Activated CD8-positive, alpha-beta memory T cell treated with anti-CD3 and anti-CD28 coated beads for 48 hours (primary cell): ENCODE measurements at places on chromosomes 6 and 20.

- no peak for DNase-seq
Observed at GRCh38 chr6:108953681-108954080, 105.5 kb downstream of the ARMC2 start.

- no peak for DNase-seq
Observed at GRCh38 chr6:50925548-50925947, 106.9 kb downstream of the TFAP2B start.

DNA sequence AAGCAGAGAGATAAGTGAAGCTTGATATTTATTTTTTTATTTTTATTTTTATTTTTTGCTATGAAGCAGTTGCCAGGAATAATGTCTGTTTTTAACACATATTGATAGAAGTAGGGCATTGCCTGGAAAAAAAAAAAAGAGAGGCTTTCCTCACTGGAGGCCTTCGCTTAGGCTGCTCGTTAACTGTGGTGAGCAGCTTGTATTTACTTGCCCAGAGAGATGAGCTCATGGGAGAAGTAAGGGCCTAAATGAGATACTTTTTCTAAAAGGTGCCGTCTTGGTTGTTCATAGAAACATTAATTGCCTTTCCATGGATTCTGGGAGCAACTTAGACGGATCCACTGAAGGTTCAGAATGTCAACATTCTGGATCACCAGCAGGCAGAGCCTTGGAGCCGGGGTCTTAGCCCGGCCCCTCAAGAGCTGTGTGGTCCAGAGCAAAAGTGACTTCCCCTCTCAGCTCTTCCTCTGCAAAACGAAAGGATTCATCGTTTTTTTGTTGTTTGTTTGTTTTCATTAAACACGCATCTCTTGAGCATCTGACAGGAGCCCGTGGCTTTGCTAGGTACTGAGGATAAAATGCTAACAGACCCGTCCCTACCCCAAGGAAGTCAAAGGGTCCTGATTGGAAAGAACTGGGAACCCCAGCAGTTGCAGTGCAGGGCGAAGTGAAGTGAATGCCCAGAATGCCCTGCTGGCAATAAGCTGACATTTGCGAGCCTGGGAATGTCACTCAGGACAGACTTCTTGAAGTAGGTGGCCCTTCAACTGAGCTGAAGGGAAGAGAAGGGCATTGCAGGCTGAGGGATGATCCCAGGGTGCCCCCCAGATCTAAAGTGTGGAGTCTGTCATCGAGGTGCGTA, 138.5 kb downstream of the ZDHHC14 start:
- DNase-seq: no peak

DNA sequence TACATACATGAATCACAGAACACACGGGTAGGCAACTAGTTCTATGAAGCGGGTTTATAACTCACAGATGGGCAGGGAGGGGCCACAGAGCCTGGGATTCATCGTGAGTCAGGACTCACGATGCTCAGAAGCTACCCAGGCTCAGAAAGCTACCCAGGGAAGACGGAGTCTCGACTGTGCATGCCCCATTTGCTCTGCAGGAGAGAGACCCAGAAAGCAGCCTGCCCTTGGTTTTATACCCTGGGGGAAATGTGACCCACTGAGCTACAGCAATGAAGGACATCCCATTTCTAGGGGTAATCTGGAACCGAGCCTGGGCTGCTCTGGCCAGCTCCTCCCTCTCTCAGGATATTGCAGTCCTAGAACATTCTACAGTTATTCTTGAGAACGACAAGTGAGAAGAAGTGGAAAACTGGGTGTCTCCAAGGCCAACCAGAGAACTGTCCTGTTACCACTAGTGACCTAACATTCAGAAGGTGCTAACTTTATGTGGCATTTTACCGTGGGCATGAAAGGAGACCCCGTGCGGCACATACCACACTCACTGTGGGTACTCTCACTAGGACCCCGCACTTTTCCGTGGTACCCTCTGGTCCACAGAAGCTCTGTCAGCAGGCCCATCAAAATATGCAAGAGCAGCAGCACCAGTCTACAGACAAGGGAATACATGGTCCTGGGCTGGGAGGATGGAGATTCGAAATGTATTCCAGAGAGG, 201.9 kb upstream of the PMEPA1 start:
- DNase-seq: no peak

DNA sequence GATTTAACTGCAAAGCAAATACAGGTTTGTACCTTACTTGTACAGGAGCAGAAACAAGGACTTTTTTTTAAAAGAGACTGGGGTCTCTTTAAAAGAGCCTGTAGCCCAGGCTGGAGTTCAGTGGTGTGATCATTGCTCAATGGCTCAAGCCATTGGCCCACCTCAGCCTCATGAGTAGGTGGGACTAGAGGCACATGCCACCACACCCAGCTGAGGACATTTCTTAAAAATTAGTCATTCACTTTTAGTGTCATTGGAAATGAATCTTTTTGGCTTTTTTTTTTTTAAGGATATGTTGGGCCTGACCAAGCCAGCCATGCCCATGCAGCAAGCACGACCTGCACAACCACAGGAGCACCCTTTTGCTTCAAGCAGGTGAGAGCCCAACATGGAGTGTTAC, 16.9 kb downstream of the SEC23B start:
- DNase-seq: no peak

DNA sequence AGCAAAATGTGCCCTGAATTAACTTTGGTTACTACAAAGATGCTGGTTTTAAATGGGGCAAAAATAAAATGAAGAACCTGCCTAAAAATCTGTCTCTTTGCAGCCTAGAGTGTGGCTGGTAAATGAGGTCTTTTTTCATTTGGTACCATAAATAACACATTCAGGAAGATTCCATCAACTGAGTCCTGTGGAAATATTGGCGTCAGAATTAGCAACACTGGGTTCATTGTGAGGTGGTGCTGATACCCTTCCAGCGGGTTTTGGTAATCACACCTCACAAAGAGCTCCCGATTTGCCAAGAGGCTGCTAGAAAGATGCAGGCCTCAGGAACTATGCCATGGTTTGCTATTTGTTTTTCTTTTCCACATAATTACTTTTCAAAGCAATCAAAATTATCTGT, 55.3 kb downstream of the FAM50B start:
- no peak for DNase-seq

- no peak for DNase-seq
Observed at GRCh38 chr6:36985417-36985807, 584 bp downstream of the MTCH1 start.

DNA sequence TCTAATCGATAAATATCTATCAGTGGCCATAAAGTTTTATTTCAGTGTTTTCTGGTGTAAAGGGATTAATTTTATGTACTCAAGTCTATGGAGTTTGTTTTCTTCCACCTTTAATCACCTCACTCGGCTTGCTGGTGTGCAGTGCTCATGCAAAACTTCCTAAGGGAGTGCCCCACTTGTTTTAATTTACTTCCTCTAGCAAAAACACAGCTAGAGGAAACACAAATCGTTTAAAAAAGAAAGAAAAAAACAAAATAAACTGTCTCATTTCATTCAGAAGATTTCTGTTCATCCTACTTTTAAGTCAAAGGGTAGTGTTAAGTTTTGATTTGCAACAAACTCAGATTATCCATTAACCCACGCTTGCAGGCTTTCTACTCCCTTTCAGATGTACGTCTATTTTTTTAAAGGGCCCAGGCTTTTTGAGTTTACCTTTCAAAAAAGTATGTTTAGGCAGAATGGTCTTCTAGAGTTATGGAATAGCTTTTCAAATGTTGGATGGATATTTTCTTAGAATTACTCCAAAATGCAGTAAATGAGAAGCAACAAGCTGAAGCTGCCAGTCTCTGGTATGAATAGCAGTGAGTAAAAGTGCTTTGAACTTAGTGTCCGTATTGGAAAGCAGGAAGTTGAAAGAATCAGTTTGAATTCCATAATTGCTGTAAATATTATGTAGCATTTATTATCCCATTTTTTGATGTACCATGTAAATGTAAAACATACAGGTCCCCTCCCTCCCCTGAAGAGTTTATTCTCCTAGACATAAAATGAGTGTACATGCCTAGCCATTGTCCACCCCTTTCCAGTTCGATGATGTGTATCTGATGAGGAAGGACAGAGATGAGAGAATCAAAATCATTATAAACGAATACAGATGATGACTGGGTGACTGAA, 113.3 kb downstream of the SLC16A10 start:
- DNase-seq: no peak

DNA sequence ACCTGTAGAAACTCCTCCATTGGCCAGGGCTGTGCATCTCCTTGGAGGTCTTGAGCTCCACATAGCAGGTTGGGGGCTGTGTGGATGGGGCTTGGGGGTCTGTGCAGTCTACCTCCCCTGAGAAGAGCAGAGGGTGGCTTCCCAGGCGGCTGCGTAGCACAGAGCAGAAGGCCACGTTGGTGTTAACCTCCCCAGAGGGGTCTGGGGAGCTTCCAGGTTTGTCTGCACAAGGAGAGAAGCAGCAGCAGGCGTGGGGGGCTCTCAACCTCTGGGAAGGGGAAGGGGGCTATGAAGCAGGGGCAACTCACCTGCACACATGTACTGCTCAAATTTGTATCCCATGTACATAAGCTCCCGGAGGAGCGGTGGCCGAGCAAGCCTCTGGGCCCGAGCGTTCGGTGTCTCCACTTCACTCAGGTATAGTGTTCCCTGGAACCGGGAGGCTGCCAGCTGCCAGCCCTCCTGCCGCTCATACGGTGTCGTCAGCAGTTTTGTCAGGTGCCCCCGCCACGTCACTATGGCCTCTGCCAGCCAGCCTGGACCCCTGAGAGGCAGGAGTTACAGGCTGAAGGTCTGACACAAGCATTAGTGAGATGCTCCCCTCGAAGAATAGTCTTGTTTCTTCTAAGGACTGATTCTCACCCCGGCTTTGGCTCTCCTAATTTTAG, 1.2 kb downstream of the DXO start:
- DNase-seq: no peak

- no peak for DNase-seq
Observed at GRCh38 chr6:4403023-4403752, 267.8 kb upstream of the ECI2 start.

DNA sequence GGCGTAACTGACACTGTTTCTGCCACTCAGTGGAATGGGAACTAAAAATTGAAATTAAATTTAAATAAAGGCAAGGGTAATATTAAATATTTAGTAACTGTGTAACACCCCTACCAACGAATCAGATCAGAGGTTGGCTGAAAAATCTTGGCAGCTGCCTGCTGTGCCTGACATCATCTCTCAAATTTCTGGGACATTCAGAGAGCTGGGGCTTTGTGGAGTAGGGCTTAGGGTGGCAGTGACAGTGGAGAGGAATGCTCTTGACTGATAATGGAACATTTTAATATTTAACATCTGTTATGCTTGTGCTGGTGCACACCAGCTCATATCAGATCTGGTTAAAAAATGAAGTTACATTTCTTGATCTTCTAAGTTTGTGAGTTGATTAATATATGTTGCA, 62.2 kb downstream of the RFPL4B start:
- no peak for DNase-seq

DNA sequence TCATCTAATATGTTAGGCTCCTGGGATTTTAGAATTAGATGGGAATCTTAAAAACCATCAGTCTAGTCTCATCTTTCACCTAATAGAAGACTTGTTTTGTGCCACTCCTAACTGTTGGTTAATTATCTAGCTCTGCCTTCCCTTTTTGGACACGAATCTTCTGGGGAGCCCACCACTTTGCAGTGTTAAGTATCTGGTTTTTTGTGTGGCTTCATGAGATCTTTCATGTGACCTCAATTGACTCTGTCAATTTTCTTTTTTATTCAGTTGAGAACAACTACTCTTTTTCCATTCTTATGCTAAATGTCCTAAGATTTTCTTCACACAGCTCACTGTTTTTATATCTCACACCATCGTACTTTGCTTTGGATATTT, 16.9 kb downstream of the TBPL1 start:
- DNase-seq: no peak

- DNase-seq: no peak
Observed at GRCh38 chr20:59938696-59939051, 1.4 kb downstream of the PPP1R3D start.

DNA sequence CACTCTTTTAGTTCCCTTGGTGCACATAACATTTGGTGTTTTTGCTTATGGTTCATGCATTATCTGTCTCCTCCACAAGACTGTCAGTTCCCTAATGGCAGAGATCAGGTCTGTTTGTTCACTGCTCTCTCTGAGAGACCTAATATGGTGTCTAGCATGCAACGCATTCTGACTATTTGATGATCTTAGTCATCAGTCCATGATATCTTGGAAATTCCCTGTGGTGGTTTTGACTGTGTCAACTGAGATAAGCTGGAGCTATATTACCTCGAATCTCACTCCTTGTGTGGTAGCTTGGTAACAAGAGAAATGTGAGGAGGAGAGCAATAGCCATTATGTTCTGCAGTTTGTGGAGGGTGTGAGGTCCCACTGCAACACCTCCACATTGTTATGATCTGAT, 229.8 kb downstream of the FRK start:
- DNase-seq: no peak
